Small intestine (tissue), 16 donors: ENCODE measurements at places on chromosomes 6 and 20.

DNA sequence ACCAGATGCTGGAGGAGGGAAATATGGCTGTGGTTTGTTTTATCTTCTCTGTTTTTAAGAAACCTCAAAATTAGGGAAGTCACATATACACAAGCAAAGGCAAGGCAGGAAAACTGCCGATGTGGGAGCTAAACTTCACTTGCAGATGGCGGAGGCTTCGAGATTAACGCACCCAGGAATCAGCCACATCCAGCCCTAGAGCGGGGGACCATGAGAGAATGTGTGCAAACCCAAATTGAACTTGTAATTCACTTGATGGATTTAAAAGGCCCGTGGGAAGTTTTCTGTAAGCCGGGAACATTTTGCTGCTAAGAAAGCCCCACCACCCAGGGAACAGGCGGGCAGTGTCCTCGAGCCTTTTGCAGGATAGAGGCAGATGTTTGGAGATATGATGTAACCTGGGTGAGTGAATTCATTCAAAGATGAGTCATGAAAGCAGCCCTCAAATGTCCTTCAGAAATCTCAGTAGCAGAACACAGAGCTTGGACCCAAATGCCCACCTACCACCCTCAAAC lies 39.9 kb downstream of the PREX1 start:
- no peak for DNase-seq

DNA sequence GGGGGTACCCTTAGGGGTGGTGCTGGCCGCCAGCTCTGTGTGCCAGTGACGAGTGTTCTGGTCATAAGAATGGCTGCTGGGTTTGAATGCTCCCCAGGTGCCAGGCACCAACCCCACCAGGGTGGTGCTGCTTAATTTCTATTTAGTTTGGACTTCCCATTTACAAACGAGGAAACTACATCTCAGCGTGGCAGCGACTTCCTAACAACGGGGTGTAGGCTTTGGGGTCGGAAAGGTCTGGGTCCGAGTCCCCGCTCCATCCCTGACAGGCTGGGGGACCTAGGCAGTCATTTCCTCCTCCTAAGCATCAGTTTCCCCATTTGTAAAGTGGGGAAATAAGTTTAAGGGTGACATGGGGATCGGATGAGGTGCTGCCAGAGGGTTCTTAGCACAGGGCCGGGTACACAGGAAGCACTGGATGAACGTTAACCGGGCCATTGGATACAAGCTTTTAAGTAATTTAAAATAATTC lies 30.3 kb downstream of the CEBPB start:
- no peak for DNase-seq

- DNase-seq = no peak
Observed at GRCh38 chr20:44065401-44066340, 121.3 kb downstream of the JPH2 start.

- no peak for DNase-seq
Observed at GRCh38 chr6:24329451-24329850, 28.4 kb downstream of the DCDC2 start.

DNA sequence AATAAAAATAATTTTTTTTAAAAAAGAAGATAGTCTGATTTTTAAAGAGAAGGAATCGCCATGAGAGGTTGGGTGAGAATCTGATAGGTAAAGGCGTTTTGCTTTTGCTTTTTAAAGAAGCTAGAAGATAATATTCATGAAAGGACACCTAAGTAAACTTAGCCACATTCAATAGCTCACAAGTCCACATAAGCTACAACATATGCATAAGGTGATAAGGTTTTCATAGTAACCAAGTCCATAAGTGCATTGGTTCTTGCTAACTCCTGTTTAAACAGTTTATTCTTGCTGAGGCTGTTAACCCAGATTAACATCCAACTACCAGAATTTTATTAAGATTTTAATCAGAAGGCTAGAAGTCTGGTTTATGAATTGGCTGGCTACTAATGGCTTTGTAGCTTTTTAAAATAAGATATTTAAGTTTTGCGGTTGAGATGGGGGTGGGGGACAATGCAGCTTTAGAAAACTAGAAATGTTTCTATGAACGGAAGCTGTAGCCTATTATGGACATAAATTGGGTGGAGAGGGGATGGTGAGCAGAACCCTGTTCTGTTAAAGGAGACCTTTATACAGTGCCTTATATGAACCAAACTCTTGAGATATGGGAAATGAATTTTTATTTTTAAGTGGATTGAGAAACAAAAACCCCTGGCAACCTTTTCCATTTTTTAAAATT lies 235.1 kb downstream of the ZFAND3 start:
- DNase-seq = peak; percentile 24

DNA sequence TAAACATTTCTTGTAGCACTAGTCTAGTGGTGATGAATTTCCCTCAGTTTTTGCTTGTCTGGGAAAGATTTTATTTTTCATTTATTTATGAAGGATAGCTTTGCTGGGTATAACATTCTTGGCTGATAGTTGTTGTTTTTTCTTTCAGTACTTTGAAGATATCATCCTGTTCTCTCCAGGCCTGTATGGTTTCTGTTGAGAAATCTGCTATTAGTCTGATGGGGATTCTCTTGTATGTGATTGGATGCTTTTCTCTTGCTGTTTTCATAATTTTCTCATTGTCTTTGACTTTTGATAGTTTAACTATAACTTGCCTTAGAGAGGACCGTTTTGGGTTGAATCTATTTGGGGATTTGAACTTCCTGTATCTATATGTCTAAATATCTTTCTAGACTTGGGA lies 207.1 kb downstream of the PACRG start:
- DNase-seq = no peak

DNA sequence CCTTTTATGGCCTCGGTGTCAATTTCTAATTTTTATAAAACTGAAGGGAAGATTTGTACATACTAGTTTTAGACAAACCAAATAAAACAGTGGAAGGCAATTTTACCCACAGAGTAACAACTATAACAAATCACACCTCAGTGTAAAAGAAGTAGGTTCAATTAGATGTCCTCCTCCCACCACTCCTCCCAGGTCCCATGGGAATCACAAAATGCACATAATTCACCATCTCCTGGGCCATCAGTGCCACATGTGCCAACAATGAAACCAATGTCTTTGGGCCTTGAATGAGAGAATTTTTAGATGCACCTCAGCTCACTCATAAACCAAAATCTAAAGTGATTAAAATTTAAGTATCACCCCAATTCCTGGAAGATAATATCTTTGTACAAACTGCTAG lies 267.8 kb downstream of the BTBD9 start:
- no peak for DNase-seq

DNA sequence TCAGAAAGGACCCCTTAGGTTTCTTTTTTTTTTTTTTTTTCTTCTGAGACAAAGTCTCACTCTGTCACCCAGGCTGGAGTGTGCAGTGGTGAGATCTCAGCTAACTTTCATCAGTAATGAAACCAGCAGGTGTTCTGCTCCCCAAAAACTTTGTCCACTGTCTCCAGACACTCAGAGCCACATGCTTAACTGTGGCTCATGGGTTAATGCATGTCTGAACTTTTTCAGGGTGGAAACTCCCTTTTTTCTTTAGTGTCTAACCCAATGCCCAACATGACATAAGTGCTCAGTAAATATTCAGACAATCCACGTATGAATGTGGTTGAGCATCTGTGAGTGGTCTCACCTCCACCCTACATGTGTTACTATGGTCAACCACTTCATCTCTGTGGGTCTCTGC lies 45.4 kb downstream of the MYB start:
- no peak for DNase-seq

- peak; percentile 56 for DNase-seq
Observed at GRCh38 chr6:31122791-31123706, 2.8 kb upstream of the CDSN start.
